Epithelial cell of umbilical artery (primary cell): ENCODE measurements at places on chromosomes 1 and 21. TPM values are rescaled to one million over a fixed set of nuclear protein-coding genes. Genes with fewer than 3 reads are reported as not detected.

The RGS1 gene
- not detected in 2 replicates for total RNA-seq

The CHD5 gene
- total RNA-seq = under 0.01 TPM in 1 of 2 replicates, not detected in the other

The PGBD5 gene
- total RNA-seq = under 0.01 TPM in 1 of 2 replicates, not detected in the other

The PTPN14 gene
- 37.7 and 45.3 TPM in 2 replicates for total RNA-seq

The HAPLN2 gene
- total RNA-seq = not detected in 2 replicates

The RIIAD1 gene
- not detected in 2 replicates for total RNA-seq

The ZFP69B gene
- total RNA-seq = 3.2 and 3.6 TPM in 2 replicates

The PTGFRN gene
- total RNA-seq = 47.0 and 71.8 TPM in 2 replicates

The CD101 gene
- total RNA-seq = under 0.01 and 0.15 TPM in 2 replicates

The OR2T2 gene
- total RNA-seq = not detected in 2 replicates

The DAP3 gene
- total RNA-seq = 66.9 and 78.9 TPM in 2 replicates

The ERRFI1 gene
- total RNA-seq = 27.3 and 33.7 TPM in 2 replicates

The CENPL gene
- total RNA-seq = 19.5 and 29.3 TPM in 2 replicates

The ANKRD13C gene
- 24.0 and 27.1 TPM in 2 replicates for total RNA-seq

The BMP8B gene
- under 0.01 and 0.15 TPM in 2 replicates for total RNA-seq

The RBM8A gene
- 222 and 239 TPM in 2 replicates for total RNA-seq

The GBP6 gene
- total RNA-seq = not detected in 2 replicates

The ITLN2 gene
- not detected in 2 replicates for total RNA-seq

The VAV3 gene
- total RNA-seq = 1.9 and 2.1 TPM in 2 replicates

The DEPDC1 gene
- total RNA-seq = 21.1 and 34.8 TPM in 2 replicates

The NBPF6 gene
- total RNA-seq = not detected in 2 replicates

The NEK2 gene
- 26.6 and 33.9 TPM in 2 replicates for total RNA-seq

The TBX19 gene
- total RNA-seq = 0.32 and 0.46 TPM in 2 replicates

The OR2T10 gene
- total RNA-seq = not detected in 2 replicates

The MTARC2 gene
- total RNA-seq = 5.8 and 10.9 TPM in 2 replicates

The FAM177B gene
- not detected in 2 replicates for total RNA-seq

The OR2M3 gene
- total RNA-seq = not detected in 2 replicates

The TRIM67 gene
- total RNA-seq = not detected in 2 replicates

The SH2D1B gene
- not detected in 2 replicates for total RNA-seq

The SLAMF1 gene
- total RNA-seq = not detected in 2 replicates

The ATAD3B gene
- total RNA-seq = 28.1 and 28.3 TPM in 2 replicates

The MCOLN2 gene
- total RNA-seq = not detected in 2 replicates

The HNRNPU gene
- 367 and 516 TPM in 2 replicates for total RNA-seq

The TTC34 gene
- under 0.01 and 0.15 TPM in 2 replicates for total RNA-seq

The FCRL2 gene
- total RNA-seq = not detected in 2 replicates

The NFASC gene
- total RNA-seq = under 0.01 and 0.46 TPM in 2 replicates

The MMP23B gene
- total RNA-seq = 0.61 and 0.97 TPM in 2 replicates

The ASAP3 gene
- total RNA-seq = 7.1 and 8.4 TPM in 2 replicates

The S100A7 gene
- not detected in 2 replicates for total RNA-seq

The BCAN gene
- 0.15 TPM in 1 of 2 replicates, not detected in the other for total RNA-seq

The TMEM39B gene
- total RNA-seq = 8.4 and 9.1 TPM in 2 replicates

The DVL1 gene
- total RNA-seq = 39.2 and 48.4 TPM in 2 replicates

The LGR6 gene
- total RNA-seq = not detected in 2 replicates

The GOLT1A gene
- 0.46 TPM in 1 of 2 replicates, not detected in the other for total RNA-seq

The C1orf105 gene
- total RNA-seq = not detected in 2 replicates

The MYOG gene
- not detected in 2 replicates for total RNA-seq

The XCL2 gene
- total RNA-seq = not detected in 2 replicates

The VASH2 gene
- 0.30 and 0.32 TPM in 2 replicates for total RNA-seq
